ENCODE measurements at places on chromosomes 1 and 21.
A peak's percentile ranks its signal among the peaks of the same experiment; 100 is the strongest.

GRCh38 chr1:67618285-67619018, 66.5 kb upstream of the GADD45A start:
- DNase-seq, result peak; percentile 95

- no peak for DNase-seq
These were observed 17.6 kb upstream of the PARP1 start for GRCh38 chr1:226425431-226426031.

DNA sequence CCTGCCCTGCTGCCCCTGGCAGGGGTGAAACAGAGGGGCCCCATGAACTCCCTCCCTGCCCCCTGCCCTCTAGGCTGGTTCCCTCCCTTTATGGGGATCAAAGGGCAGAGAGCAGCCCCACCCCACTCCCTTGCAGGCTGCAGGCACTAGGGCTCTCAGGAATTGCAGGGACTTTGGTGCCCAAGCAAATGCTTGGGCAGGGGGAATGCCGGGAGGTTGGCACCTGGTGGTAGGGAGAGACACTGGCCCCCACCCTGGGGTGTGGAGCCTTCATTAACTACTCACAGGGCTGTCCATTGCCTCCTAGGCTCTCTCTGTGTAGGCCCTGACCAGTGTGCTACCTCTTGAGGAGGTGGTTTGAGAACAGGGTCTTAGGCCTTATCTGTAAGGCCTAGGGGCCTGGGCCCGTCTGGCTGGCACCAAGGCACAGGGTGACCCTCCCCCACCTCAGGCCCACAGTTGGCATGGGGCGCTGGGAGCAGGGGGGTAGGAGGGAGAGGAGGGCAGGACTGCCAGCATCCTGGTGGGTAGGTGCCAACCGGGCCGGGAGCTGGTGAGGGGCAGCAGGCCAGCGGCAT, 4.7 kb downstream of the ZBTB7B start:
- no peak for DNase-seq

- peak; percentile 31 for DNase-seq
These were observed 44.0 kb downstream of the LYST start for GRCh38 chr1:235822685-235823084.

DNA sequence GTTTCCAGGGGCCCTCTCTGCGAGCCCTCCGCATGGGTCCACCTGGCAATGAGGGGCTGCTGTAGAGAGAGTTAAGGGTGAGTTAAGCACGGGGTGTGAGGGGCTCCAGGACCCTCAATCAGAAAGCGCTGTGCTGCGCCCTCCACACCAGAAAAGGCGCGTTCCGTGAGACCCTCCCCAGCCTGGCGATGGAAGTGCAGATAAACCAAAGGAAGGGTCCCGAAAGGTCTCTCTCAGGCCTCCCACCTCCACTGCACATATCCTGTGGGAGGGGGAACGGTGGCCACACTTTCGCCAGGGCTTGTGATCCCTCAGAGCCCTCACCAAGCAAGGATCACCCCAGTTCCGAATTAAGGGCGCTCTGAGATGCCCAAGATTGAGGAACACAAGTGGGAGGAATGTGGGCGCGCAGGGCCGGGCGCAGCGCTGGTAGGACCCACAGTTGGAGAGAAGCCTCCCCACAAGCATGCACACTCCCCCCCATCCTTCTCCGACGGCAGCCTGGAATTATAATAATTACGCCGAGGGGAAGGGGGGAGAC, 1.1 kb downstream of the WNT3A start:
- DNase-seq, result no peak

DNA sequence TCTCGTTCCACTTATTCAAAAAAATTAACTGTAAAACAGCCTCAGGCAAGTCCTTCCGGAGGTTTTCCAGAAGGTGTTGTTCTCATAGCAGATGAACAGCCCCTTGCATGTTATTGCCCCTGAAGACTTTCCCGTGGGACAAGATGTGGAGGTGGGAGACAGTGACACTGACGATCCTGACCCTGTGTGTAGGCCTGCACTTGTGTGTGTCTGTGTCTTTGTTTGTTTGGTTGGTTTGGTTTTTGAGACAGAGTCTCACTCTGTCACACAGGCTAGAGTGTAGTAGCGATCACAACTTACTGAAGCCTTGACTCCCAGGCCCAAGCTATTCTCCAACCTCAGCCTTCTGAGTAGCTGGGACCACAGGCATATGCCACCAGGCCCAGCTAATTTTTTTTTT, 12.6 kb downstream of the ETV3L start:
- DNase-seq, result no peak

DNA sequence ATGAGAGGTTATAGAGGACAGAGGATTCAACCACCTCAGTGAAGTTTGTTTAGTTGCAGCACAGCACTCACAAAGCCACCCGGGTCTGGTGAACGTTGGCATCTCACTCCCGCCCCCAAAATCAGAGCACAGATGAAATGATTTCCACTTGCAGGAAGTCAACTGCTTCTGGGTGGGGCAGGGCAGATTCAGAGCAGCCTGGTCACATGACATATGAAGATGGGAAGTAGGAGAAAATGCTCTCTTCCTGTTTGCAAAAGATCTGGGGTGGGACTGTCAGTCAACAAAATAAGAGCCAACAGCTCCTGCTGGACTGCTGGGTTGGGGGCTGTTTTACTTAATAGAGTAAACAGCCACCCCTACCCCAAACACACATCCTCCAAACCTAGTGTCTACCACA, 43.2 kb downstream of the LRRC71 start:
- DNase-seq, result no peak

- peak; percentile 10 for DNase-seq
These were observed 133.2 kb upstream of the BARHL2 start for GRCh38 chr1:90850181-90850897.

DNA sequence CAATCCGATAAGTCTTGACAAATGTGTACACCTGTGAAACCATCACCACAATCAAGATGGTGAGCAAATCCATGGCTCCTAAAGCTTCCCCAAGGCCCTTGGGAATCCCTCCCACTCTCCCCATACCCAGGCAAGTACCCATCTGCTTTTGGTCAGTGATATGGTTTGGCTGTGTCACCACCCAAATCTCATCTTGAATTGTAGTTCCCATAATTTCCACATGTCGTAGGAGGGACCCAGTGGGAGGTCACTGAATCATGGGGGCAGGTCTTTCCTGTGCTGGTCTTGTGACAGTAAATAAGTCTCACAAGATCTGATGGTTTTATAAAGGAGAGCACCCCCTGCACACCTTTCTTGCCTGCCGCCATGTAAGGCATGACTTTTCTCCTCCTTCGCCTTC, 14.6 kb upstream of the GUCA2B start:
- DNase-seq, result no peak

DNA sequence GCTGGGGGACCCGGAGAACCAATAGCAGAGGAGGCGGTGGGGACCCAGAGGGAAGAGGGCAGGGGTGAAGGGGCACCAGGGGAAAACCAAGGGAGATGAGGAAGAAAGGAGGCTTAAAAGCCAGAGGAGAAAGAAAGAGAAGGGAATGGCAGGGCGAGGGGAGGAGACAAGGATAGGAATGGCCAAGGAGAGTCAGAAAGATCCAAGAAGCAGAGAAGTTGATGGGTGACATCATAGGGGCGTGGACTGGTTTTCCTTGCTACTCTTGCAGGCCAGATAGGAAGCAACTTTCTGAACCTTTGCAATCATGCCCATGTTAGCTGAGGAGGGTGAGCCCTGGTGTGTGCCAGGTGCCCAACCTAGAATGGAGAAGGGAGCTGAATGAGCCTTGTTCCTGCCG, 5.4 kb downstream of the NPR1 start:
- DNase-seq, result no peak

DNA sequence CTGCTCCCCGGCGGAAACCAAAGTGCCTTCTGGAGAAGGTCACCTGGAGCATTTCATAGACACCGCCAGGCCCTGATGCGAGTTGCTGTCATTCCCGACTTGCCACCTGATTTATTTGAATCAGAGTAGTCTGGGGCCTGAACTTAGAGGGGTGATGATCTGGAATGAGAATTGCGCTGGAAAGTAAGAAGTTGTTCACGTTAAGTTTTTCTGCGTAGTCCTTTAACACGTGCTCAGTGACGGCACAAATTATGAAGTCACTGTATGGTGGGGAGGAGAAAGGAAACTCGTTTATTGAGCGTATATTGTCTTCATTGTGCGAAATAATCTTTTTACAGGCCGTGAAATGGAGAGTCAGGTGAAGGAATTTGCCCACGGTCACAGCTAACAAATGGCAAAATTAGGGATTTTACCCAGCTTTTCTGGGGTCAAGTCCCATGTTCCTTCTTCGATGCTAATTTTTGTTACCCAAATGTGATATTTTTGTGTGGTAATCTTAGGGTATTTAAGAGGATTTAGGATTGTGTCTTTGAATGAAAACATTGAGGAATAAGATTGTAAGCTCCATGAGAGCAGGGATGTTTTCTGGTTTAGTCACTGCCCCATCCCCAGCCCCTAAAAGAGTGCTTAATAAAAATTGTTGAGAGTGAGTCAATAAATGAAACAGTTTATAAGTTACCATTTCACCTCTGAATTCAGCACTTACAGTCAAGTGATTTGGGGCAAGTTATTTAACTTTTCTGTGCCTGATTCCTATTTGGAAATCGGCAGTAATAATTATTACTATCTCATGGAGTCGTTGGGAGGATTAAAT, 46.4 kb upstream of the NBL1 start:
- DNase-seq, result no peak

DNA sequence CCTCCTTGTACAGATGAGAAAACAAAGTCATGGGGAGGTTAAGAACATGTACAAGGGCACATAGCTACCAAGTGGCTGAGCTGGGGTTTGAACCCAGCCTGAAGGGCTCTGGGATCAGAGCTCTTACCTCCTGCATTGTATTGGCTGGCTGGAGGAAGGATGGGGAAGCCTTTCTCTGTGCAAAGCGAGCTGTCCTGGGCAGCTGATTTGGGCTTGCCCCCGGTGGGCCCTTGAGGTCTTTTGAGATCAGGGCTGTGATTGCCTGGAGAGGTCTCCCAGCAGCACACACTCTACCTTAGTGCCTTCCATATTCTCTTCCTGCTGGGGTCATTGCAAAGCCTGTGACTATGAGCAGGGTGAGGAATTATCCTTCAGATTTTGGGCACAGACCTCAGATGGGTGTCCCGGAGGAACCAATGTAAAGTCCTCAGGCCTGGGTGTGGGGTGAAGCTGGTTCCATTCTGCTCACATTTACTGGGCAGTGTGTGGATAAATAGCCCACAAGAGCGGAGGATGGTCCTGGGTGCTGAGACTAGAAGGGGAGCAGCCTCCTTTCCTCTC, 53.3 kb upstream of the EPS8L3 start:
- DNase-seq, result no peak

DNA sequence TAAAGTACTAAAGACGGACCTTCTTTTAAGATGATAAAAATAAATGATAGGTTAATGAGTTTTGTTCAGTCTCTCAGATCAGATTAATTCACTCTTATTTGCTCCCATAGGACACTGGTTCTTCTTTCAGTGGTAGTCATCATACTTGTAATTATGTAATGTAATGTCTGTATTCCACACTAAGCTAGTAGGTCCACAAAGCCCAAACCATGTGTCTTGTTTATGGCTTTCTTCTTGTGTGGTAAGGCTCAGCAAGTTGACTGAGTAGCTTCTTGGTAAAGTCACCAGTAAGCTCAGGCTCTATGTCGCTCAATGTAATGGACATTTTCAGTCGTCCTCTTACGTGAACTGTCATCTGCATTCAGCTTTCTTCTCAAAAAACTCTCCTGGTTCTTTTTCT, 2.5 kb downstream of the LYPLAL1 start:
- no peak for DNase-seq

Measured in stromal cell of bone marrow (primary cell).